ENCODE measurements at places on chromosomes 4 and X.

DNA sequence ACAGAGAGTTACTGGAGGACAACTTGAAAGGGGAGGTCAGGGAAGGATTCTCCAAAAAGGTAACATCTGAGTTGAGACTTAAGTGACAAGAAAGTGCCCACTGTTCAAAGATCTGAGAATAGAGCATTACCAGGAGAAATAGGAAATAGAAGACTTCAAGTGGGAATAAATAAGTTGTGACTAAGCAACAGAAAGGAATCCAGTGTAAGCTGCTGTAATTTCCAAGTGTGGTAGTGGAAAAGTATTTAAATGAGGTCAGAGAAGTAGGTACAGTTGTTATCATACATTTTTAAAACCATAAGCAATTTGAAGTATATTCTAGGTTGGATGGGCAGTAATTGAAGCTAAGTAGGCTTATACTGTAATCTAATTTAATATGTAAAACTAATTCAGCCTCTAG, 211.9 kb downstream of the FBXO8 start:
- DNase-seq = no peak
- H3K36me3 ChIP-seq = no peaks in the 10 kb centered on the region
- H3K4me1 ChIP-seq = no peaks in the 10 kb centered on the region
- no peaks in the 10 kb centered on the region for H3K27me3 ChIP-seq

GRCh38 chrX:138669693-138670092, 41.8 kb downstream of the FGF13 start:
- H3K27me3 ChIP-seq = no peaks in the 10 kb centered on the region
- no peak for DNase-seq
- H3K36me3 ChIP-seq = no peaks in the 10 kb centered on the region
- H3K4me1 ChIP-seq = no peaks in the 10 kb centered on the region
- no peak overlapping the region for H3K27ac ChIP-seq
- no peak overlapping the region for H3K4me3 ChIP-seq

DNA sequence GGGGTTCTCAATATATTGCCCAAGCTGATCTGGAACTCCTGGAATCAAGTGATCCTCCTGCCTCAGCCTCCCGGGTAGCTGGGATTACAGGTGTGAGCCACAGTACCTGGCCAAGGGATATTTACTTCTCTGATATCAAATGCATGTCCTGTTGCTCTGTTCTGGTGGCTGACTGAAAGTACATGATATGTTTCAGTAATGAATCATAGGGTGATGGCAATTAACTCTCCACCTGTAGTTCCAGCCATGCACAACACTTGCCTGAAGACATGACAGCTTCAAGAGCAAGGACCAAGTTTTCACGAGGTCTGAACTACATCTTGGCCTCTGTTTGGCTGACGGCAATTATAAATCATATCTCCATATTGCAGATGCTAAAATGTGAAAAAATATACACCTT, 9.1 kb downstream of the ZCCHC4 start:
- no peaks in the 10 kb centered on the region for H3K27me3 ChIP-seq
- DNase-seq = no peak
- no peak overlapping the region for H3K4me3 ChIP-seq
- H3K4me1 ChIP-seq = no peaks in the 10 kb centered on the region

DNA sequence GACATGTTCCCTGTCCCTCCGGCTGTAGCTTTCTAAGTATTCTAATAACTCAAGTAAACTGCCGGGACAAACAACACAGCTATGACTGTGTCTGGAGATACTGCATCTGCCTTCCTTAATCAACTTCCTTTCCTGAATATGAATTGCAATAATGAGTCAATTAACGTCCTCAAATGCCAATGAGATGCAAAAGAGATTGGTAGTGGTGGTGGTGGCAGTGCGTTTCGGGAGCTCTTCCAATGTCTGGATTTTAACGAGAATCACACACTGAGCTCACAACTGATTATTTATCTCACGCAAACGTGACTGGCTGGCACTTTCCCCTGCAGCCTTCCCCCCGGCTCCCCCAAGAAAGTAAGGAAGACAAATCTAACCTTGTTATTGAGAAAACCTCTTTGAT, 226.1 kb upstream of the GK2 start:
- H3K36me3 ChIP-seq = no peaks in the 10 kb centered on the region
- H3K4me3 ChIP-seq = no peak overlapping the region
- no peak overlapping the region for H3K27ac ChIP-seq
- DNase-seq = no peak

DNA sequence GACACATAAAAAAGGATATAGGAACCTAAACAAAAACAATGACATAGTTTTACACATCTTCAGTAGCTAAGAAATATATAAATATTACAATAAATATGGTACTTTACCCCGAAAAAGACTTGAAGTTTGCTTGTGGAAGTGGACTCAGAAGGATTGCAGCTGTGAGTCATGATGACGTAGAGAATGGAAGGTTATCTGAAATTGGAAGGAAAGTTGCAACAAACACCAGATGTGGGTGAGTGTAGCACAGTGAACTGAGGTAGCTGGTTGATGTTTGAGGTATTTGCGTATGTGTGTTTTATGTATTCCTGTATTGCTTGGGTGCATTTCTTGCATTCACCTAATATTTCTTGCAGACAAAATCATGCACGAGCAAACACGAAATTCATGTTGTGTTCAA, 113.0 kb downstream of the ARX start:
- no peaks in the 10 kb centered on the region for H3K27me3 ChIP-seq
- no peak overlapping the region for H3K4me3 ChIP-seq
- H3K27ac ChIP-seq = no peak overlapping the region

GRCh38 chr4:22458098-22458497, 57.8 kb downstream of the ADGRA3 start:
- H3K4me3 ChIP-seq = no peak overlapping the region
- no peaks in the 10 kb centered on the region for H3K4me1 ChIP-seq
- DNase-seq = no peak
- H3K36me3 ChIP-seq = no peaks in the 10 kb centered on the region
- no peaks in the 10 kb centered on the region for H3K27me3 ChIP-seq

DNA sequence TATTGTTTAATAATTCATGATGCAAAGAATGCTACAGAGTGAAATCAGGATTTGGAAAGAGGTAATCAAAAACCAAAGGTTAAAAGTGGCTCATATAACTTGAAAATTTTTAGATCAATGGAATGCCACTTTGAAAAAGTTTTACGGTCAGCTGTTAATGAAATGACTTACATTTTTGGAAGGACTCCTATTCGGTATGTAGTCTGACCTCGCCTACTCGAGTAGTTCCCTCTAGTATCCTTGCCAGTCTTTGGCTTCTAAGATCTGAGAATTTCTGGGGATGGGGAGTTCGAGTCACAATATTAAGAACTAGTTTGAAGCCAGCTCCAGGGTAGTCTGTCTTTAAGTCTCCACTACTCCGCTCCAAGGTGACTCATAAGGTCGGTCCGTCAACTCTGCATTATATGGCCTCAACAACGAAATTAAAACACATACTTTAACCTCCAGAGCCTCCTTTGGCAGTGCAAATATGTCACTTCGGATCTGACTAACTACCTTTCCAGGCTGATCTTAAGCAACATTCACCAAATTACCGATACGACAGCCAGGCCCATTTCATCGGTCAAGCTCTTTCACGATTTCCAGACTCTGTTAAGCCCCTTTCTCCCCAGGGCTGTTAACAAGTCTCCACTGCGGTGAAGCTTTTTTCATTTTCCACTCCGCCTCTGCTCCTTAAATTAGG, 733 bp upstream of the NAA15 start:
- H3K27ac ChIP-seq = peak overlapping the region; percentile 97
- H3K4me1 ChIP-seq = peaks cover 42% of the 10 kb centered on the region
- no peaks in the 10 kb centered on the region for H3K36me3 ChIP-seq

GRCh38 chr4:185213877-185214276, 4.5 kb downstream of the SNX25 start:
- DNase-seq = no peak
- H3K4me3 ChIP-seq = no peak overlapping the region
- no peak overlapping the region for H3K27ac ChIP-seq
- H3K27me3 ChIP-seq = no peaks in the 10 kb centered on the region
- H3K36me3 ChIP-seq = no peaks in the 10 kb centered on the region

- H3K27me3 ChIP-seq = no peaks in the 10 kb centered on the region
- peak overlapping the region; percentile 52 for H3K4me3 ChIP-seq
- no peaks in the 10 kb centered on the region for H3K36me3 ChIP-seq
- H3K4me1 ChIP-seq = no peaks in the 10 kb centered on the region
Observed at GRCh38 chrX:49155243-49155899, 7.2 kb upstream of the MAGIX start.

DNA sequence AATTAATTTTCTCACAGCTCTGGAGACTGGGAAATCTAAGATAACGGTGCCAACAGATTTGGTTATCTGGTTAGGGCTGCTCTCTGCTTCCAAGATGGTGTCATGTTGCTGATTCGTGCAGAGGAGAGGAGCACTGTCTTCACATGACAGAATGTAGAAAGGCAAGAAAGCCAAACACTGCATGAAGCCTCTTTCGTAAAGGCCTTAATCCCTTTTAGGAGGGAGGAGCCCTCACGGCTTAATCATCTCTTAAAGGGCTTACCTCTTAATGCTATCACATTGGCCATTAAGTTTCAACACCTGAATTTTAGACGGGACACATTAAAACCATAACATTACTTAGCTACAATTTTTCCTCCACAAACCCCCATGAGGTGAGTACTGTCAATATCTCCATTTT, 174.1 kb downstream of the COX18 start:
- DNase-seq = no peak
- H3K4me1 ChIP-seq = peaks cover 2% of the 10 kb centered on the region

- H3K27me3 ChIP-seq = no peaks in the 10 kb centered on the region
- H3K27ac ChIP-seq = no peak overlapping the region
- no peaks in the 10 kb centered on the region for H3K36me3 ChIP-seq
Observed at GRCh38 chr4:109554971-109555370, 5.1 kb upstream of the MCUB start.

GRCh38 chrX:150508451-150509367, 59.7 kb upstream of the MTM1 start:
- H3K4me3 ChIP-seq = no peak overlapping the region
- DNase-seq = no peak
- H3K27me3 ChIP-seq = no peaks in the 10 kb centered on the region

DNA sequence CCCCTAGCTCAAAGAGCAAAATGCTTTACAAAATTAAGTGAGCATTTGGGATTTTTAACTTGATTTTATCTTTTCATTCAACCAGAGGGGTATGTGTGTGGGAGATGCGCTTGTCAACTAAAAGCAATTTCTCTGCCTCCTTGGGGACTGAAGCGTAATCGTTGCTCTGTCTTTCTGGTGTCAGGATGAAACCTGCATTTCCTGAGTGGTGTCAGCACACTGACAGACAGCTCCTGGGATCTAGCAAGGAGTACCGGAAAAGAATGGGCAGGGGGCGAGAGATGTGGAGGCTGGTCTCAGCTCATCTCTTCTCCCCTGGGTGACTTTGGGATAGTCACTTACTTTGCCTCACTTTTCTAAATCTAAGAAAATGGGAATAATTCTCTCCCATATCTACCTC, 5.1 kb upstream of the ARHGAP36 start:
- H3K27ac ChIP-seq = no peak overlapping the region
- H3K4me3 ChIP-seq = no peak overlapping the region
- peaks cover 5% of the 10 kb centered on the region for H3K27me3 ChIP-seq
- no peaks in the 10 kb centered on the region for H3K4me1 ChIP-seq
- no peak for DNase-seq
- H3K36me3 ChIP-seq = no peaks in the 10 kb centered on the region

DNA sequence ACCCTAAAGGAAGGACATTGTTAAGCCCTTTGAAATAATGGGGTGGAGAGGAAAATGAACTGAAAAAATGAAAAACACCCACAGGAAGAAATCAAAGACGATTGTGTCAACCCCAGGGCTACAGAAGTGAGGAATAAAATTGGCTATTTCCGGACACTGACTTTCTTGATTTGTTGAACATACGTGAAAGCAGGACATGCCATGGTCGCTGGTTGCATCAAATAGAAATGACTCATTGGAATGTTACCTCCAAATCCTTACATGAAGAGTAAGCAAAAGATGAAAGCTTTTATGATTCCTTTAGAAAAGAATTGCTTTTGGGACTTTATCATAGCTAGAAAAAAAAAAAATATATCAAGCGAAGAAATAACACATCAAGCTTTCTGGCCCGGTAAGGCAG, 75.3 kb downstream of the DCUN1D4 start:
- no peak overlapping the region for H3K4me3 ChIP-seq
- no peak for DNase-seq
- H3K27ac ChIP-seq = no peak overlapping the region
- no peaks in the 10 kb centered on the region for H3K27me3 ChIP-seq
- peaks cover 16% of the 10 kb centered on the region for H3K36me3 ChIP-seq
- H3K4me1 ChIP-seq = no peaks in the 10 kb centered on the region

DNA sequence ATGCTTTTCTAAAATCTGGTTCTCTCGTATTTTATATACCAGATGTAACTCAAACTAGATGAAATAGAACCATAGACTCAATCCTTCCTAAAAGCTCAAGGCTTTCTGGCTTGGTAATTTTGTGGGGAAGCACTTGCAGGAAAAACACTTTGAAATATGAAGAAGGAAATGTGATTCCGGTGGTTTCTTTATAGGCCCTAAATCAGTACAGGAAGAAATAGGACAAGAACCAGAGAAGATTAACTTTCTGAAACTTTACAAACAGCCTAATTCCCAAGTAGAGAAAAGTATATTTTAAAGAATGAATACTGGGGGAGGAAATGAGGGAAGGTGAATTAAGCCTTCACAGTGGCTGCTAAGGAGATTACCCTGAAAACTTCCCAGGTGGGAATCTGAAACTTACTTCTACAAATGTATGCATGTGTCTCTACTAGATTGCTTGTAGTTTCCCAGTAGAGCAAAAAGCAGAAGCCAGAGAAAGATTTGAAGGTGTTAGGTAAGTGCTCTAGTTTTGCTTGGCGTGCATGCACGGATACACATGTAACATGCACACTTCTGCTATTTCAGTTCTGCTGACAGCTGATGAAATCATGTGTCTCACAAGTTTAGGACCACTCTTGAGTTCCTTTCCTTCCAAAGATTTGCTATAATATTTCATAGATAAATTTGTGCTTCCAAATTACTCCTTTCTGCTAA, 92.1 kb downstream of the AFF1 start:
- peak overlapping the region; percentile 35 for H3K27ac ChIP-seq
- H3K27me3 ChIP-seq = no peaks in the 10 kb centered on the region
- DNase-seq = no peak
- H3K4me3 ChIP-seq = no peak overlapping the region
- peaks cover 83% of the 10 kb centered on the region for H3K4me1 ChIP-seq

DNA sequence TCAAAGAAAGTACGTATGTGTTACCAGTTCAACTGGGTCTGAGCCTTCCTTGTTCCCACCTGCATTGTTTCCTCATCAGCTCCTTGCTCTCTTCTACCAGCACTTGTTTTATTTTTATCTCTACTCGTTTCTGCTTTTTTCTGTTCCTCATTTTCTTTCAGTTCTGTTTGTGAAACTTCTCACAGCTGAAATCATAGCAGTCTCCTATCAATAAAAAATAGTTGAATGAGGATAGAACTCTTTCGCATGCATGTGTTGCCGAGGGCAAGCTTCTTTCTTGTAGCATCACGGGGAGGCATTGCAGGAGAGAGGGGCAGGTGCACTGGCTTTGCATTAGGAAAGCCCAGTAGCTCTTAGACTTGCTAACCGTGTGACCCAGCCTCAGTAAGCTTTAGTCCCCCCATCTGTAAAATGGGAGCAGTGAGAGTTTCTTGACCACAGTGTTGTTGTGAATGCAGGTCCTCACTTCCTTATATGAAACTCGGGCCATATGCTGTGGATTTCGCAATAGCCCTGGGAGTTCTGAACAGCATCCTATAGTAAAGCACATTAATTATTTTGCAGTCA, 24.7 kb downstream of the OFD1 start:
- peaks cover 9% of the 10 kb centered on the region for H3K4me1 ChIP-seq
- no peak for DNase-seq
- peaks cover 11% of the 10 kb centered on the region for H3K36me3 ChIP-seq
- no peaks in the 10 kb centered on the region for H3K27me3 ChIP-seq
- H3K27ac ChIP-seq = no peak overlapping the region

GRCh38 chr4:6380746-6381410, 91.5 kb downstream of the PPP2R2C start:
- peaks cover 41% of the 10 kb centered on the region for H3K27me3 ChIP-seq
- no peaks in the 10 kb centered on the region for H3K36me3 ChIP-seq
- no peak overlapping the region for H3K27ac ChIP-seq
